ENCODE measurements at places on chromosomes 13 and 19.

DNA sequence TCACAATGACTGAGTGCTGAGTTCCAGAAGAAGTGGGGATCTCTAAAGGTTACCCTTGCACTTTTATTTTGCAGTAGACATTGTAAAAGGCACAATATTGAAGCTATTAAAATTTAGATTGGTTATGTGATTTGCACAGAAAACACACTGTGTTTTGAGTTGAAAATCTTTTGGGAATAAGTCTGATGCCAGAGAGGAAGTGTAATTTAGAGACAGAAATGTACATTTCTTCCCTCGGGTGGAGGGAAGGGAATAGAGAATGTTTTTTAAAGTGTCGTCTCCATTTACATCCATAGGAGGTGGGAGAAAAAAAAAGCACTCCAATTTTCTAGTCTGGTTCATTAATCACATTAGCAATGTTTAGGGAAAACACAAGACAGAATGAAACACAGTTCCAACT is 465.8 kb downstream of the OLFM4 start:
- DNase-seq = no peak

DNA sequence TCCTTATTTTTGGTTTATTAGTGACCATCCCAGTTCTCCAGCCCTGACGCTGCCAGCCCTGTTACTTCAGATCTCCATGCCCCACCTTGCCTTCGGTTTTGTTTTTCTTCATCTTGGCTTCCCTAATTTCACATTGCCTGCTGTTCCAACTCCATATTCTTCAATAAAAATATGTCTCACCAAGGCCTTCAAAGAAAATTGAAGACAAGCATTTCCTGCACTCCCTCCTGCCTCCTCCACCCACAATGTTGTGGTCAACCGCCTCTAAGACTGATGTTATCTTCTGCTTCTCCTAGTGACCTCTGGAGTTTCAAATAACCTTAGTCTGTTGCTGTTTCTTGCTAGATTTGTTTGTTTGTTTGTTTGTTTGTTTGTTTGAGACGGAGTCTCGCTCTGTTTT is 14.6 kb downstream of the PLD3 start:
- no peak for DNase-seq

DNA sequence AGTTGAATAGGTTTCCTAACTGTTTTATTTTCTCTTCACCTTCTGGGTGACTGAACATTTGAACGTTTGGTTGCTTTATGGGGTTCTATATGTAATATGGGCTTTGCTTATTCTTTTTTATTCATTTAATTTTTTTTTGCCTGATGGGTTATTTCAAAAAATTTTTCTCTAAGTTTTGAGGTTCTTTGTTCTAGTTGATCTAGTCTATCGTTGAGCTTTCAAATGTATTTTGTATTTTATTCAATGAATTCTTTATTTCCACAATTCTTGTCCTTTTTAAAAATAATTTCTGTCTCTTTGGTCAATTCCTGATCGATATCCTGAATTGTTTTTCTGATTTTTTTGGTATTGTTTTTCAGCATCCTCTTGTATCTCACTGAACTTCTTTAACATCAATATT is 239.5 kb upstream of the PCDH9 start:
- no peak for DNase-seq

DNA sequence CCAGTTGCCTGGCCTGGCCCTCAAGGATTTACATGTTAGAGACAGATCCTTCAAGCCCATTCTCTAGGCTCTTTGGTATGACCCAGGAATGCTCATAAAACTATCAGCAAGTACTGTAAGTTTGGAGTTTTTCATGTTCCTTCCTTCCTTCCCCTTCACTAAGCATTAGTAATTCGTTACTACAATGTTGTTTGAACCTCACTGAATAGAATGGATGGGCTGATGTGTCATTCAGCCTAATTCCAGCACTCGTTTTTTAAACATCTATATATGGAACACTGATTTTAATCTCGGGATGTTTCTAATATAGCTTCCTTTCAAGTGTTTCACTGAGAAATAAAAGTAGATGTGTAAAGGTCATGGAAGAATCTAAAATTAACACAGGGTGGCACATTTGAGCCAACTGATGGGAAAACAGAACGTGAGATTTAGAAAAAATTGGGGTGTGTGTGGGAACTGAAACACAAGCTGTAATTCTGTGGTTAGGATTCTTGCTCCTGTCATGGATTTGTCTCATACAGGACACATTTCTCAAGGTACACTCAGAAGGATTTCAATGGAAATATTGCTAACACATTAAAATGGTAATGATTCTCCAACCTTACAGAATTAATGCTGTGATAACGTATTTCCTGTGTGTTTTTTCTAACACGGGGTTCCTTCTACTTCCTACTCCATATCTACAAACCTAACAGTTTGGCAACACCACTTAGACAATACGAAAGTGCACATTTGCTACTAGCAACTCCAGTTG is 93.4 kb downstream of the FLT1 start:
- DNase-seq = no peak

- no peak for DNase-seq
Observed at GRCh38 chr19:57807541-57807940, 7.2 kb downstream of the ZNF552 start.
